ENCODE measurements at places on chromosomes 7 and 10.

DNA sequence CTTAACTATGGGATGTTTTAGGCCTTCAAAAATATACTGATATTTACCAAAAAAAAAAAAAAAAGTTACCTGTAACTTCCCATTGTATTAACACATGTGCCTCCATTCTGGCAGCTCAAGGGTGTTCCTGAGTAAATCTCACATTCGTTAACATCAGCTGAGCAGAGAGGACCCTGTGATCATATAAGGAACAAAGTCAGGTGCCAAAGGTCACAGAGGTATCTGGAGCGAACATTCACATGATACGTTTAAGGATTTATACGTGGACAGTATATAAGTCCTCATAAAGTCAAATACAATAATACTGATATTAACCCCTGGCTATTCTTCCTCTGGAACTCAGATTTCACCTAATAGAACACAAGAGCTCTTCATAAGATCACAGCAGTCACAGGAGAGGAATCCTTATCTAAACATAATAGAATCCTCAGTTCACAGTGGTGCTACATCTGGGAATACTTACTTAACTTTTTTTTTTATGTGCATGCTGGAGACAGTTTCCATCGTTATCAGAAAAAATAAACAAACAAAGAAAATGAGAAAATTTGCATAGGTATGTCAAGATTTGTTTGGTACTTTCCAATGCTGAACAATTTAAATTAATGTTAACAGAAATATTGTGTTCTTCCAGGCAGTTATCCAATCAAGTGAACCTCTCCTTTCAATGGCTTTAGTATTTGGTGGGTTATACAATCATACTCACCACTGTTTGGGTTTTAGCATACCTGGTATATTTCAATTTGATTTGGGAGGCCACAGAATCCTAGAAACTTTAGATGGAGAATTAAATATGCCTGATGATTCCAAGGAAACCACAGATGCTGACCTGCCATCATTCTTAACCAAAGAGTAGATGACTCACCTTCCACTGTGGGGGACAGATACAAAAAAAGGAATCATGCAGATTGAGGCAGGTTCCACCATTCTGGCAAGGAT is 6.6 kb downstream of the CUBN start:
- DNase-seq, result no peak

GRCh38 chr10:33260403-33261149 is 73.9 kb downstream of the NRP1 start:
- no peak for DNase-seq

GRCh38 chr7:102436118-102436517 is 2.7 kb downstream of the ORAI2 start:
- DNase-seq, result no peak

DNA sequence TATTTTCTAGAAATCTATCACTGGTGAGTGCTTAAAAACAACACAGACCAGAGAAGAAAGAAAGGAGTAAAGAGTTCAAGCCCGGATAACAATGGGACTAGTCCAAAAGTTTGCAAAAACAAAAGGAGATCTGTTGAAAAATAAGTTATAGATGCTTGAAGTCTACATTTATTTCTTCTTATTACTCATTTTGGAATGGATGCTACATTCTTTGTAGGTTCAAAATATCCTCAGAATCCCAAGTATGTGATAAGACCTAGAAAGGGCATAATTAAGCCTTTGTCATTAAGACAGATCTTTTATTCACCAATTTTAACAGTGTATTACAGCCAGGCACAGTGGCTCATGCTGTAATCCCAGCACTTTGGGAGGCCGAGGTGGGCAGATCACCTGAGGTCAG is 42.7 kb upstream of the ITGB8 start:
- no peak for DNase-seq

DNA sequence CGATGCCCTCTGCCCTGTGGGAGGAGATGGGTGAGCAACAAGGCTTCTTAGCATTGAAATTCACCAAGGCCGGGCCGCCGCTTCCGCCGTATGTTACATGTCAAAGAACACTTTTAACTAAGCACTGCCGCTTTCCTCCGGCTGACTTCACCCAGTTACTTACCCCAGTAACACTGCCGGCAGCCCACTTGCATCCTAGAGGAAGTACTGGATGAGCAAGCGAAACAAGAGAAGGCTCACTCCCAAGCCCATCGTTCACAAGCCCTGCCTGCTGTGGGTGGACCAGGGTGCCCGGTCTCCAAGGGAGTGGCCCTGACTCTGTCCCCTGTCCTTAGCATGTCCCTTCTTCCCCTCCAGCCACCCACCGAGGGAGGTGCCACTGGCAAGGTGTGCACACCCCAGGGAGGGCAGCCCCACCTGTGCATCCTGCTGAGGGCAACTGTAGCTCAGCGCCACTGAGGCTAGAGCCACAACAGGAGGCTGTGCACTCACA is 73.1 kb upstream of the EBF3 start:
- no peak for DNase-seq

DNA sequence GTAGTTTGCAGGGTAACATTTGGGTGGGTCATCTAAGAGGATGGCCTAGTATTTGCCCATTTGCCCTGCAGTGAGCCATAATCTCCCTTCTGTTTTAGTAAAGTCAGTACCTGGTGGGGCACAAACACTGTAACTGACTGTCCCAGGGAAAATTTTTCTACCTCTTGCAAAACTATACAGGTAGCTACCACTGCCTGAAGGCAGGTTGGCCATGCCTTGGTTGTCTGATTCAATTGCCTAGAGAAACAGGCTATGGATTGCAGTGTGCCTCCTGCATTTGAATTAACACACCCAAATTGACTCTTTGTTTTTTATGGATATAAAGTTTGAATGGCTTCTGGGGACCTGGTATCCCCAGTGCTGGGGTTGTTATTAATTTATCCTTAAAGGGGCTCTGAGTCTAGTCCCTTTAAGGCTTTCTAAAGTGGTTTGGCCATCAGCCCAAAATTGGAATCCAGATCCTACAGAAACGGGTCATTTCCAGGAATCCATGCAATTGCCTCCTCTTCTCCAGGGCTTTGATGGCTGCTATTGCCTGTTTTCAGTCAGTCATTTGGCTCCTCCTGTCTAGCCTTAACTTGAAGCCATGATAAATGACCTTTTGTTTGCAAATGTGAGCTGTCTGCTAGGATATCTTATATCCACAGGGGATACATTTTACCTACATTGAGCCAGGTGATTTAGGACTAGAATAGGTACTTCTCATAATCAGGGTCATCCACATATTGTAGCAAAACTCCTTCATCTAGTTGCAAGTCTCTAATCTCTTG is 89.1 kb downstream of the STRA8 start:
- no peak for DNase-seq

DNA sequence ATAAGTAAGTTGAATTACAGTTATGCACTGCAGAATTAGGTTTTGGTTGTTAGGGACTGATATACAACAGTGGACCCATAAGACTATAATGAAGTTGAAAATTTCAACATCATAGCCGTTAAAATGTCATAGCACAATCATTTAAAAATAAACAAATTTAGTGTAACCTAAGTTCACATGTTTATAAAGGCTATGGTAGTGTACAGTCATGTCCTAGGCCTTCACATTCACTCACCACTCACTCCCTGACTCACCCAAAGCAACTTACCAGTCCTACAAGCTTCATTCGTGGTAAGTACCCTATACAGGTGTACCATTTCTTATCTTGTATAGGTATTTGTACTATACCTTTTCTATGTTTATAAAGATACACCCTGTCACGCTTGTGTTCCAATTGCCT is 113.7 kb downstream of the RAB11FIP2 start:
- DNase-seq, result no peak

- DNase-seq, result no peak
Measured at GRCh38 chr10:22544325-22545068, 169.9 kb downstream of the PIP4K2A start.

- DNase-seq, result no peak
Measured at GRCh38 chr7:20172736-20173334, 44.3 kb downstream of the MACC1 start.

DNA sequence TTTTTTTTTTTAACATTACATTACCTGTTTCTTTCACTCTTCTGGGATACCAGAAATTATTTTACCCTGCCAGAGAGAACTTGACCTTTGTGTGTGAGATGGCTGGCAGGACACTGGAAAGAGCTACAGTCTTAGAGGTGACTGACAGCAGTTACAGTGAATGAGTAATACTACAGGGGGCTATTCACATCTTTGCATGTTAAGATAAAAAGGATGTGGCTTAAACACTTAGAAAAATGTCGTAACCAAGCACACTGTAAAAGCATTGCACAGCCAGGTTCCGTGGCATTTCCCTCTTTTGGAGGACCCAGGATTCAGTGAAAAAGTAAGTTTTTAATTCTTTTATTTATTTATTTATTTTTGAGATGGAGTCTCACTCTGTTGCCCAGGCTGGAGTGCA is 18.8 kb upstream of the TBC1D12 start:
- DNase-seq, result no peak

DNA sequence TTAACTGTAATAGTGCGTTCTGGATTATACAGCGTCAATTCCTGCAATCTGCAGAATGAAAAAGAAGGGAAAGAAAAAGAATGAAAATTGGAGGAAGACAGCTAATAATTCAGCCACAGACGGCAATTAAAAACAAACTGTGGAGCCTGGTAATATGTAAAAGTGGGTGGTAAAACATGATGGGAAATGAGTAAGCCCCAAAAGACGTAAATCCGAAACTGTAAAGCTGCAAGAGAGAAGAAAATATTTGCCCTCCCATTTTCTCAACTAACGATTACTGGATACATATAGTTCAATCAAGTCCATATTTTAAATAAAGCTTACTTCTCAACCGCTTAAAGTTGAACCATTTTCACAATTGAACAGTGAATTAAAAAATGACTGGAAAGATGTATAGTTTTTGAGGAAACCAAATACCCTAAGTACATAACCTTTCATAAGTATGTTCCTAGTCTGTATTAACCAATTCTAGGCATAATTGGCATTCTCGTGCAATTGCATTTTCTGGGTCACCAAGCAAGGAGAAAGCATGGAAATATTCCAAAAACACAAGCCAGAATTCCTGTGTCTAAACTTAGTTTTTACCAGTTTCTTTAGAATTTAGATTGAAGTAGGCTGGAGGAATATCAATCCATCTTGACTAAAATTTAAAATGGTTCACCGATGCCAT is 44.8 kb downstream of the MALSU1 start:
- no peak for DNase-seq

DNA sequence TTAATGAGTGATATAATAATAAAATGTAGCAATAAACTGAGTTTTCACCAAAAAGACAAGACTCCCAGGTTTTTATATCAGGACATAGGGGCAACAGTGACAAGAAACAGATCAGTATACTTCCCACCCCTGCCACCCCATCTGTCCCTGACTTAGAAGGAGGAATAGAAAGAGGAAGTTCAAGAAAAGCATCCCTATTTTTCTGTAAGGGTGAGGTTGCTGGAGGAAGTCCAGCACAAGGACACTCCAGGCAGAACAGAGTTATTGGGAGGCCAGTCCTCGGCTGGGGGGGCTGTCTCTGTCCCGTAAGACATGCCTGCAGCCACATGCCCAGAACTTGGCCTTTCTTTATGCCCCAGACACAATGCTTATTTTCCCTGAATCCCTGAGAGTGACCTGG is 16.5 kb upstream of the TLX1 start:
- DNase-seq, result no peak

GRCh38 chr10:17737027-17737965 is 14.7 kb upstream of the TMEM236 start:
- DNase-seq, result no peak

DNA sequence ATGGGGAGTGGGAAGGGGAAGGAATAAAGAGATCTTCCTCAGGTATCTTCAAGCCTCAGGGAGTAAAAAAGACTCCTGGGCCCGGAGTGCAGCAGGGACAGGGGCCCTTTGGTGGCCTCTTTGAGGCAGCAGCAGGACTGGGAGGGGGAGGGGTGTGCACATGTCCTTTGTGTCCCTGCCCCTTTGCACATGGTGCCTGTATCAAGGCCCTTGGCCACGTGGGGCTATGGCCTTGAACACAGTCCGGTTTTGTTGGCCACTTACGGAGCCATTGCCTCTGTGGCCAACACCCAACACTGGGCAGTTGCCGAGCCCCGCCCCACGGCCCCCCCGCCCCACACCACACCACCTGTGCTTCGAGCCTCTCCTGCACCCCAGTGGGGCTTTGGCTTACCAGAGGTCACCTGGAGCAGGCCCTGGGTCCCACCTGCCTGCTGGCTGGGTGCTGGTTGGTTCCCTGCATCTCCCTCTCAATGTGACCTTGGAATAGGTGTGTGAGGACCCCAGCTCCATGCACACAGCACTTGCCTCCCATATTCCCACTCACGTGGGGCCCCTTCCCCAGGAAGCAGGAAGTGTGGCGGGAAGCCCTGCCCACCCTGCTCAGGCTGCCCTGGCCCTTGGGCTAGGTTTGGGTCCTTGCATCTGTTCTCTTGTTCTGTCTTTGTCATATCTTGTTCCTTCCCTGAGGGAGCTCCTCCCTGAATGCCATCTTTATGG is 5.4 kb downstream of the SAP25 start:
- DNase-seq, result no peak

GRCh38 chr10:37780536-37780935 is 76.9 kb downstream of the ZNF248 start:
- no peak for DNase-seq

- no peak for DNase-seq
Measured at GRCh38 chr10:1003884-1004670, 15.8 kb downstream of the GTPBP4 start.

GRCh38 chr10:88256013-88256680 is 327.0 kb downstream of the RNLS start:
- DNase-seq, result no peak

GRCh38 chr7:40315277-40315676 is 180.5 kb downstream of the SUGCT start:
- no peak for DNase-seq

DNA sequence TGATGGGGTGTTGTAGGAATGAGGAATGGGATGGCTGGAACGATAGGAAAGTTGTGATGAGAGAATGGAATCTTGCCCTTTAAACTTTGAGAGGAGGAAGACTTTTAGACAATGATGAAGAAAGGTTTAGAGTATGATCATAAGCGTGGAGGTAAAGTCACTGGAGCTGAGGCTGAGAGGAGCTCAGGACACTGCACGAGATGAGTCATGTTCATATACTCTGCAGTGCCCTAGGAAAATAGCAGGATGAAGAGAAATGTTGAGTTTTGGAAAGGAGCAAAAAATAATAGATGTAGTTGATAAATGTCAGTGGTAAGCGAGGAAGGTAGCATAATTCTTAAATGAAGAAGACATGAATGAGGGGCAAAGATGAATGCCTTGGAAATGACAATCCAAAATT is 28.3 kb upstream of the CUL1 start:
- DNase-seq, result no peak

- no peak for DNase-seq
Measured at GRCh38 chr10:116324951-116325635, 845 bp downstream of the CCDC172 start.

GRCh38 chr7:152902054-152902453 is 142.5 kb downstream of the ACTR3B start:
- DNase-seq, result no peak
